ENCODE measurements at places on chromosomes 2 and 18.

- peak; percentile 81 for DNase-seq
These were observed 116.5 kb upstream of the FOSL2 start for GRCh38 chr2:28276076-28276618.

- no peak for DNase-seq
These were observed 63.4 kb downstream of the LHCGR start for GRCh38 chr2:48691935-48692691.

DNA sequence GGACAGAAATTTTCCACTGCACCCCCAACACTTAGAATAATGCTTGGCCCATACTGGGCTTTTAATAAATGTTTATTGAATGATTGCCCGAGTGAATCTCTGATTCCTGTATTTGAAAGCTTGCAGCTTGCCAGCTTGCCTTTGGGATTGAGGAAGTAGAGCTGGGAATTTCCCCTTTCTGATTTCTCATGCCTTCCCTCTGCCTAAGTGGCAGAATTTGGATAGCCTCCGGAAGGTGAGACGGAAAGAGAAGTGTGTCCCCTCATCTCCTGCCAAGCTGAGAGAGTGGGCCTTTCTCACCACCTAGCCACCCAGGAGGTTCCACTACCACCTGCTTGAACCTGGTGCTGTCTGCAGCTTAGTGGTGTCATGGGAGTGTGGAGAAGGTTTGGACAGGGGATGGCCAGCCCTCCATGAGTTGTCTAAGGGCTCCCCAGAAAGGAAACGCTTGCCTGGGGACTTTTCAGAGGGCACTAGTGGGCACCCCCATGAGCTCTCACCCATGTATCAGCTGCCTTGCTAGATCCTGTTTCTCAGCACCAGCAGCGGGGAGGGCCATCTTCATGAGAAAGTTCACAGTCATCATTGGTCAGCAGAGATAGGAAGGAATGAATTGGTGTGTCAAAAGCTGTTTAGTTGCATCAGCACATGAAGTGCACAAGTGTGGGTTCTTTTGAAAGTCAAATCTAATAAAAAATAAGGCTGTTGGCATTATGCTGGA lies 8.6 kb upstream of the NCOA1 start:
- DNase-seq, result peak; percentile 20

- DNase-seq, result no peak
These were observed 325.9 kb upstream of the LINC00305 start for GRCh38 chr18:64474773-64475172.

DNA sequence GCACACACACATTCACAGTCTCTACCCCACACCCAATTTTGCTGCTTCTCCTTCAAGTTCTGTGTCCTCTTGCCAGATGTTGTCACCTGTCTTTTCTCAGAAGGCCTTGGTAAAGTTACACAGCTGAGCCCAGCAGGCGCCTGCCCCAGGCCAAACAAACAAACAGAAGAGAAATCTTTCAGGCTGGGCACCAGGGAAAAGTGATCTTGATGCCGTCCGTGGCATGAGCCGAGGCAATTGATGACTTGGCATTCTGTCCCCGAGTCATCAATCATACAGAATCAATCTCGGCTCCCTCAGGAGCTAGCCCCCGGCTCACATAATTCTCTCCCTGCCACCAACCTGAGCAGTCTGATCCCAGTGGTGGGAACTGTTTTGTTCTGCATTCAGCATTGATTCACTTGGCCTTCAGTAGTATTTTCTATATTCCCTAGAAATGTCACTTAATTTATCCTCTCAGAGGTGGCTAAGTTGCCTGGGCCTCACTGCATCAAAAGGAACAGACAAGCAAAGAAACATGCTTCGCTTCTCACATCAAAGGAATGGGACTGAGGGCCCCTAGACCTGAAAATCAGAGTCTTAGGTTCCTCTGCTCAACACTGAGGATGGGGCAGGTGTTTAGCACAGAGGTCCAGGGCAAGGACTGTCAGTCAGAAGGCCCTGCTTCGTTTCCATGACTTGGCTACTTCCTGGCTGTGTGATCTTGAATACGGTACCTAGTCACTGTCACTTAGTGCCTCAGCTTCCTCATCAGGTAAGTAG lies 278.8 kb upstream of the CELF4 start:
- DNase-seq, result no peak

DNA sequence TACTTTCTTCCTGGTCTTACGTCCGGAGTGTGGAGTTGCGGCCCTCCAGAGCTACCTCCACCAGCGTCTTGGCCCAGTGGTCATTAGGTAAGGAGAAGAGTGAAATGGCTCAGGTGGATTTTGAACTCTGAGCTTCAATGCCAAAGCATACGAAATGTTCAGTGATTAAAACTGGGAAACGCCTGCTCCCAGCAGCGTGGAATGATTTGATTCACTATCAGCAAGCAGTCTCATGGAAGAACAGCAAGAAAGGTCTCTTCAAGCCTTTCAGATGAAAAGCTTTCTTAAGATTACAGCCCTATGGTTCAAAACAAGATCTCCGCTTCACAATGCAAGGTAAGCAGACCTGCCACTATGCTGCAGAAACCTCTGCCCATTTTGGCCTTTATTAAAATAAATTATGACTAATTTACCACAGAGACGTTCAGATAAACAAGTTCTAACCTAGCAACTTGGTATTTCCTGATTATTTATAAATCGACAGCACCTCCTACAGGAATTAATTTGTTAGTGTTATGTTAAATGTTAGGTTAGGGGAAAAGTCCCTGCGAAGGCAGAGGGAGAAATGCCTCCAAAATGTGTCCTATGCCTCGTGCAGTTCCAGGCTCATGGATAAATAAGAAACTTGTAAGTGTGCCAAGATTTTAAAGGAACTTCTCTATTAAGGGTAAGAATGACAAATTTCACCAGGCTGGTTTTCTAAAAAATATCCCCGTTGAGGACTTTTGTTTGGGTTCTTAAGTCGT lies 10.1 kb downstream of the SP9 start:
- DNase-seq, result no peak

DNA sequence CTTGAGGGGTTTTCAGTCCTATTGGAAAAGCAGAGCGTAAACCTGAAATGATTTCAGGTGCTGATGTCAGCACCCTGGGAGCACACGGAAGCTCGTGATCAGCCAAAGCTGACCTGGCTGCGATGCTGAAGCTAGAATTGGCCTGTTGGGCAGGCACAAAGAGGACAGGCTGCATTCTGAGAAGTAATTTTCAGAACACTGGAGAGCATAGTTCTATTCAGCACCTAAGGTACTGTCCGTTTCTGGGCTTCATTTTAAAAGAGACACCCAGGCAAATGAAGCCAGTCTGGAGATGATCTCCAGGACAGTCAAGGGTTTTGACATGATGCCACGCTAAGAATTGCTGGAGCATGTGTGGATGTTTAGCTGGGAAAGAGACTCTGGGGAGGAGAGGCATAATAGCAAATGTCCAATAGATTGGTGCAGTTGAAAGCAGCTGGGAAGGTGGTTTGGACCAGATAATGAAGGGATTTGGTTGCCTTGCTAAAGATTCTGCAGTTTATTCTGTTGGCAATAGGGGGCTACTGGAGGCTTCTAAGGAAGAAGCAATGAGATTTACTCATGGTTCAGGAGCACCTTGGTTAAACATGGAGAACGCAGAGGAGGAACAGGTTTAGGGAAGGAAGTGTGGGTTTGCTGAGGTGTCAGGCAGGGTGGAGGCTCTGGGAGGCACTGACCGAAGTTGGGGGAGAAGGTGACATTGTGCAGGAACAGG lies 86.6 kb downstream of the ACOXL start:
- no peak for DNase-seq

GRCh38 chr2:3588084-3588483 lies 6.8 kb upstream of the COLEC11 start:
- no peak for DNase-seq

GRCh38 chr2:56587456-56587855 lies 403.7 kb downstream of the CCDC85A start:
- no peak for DNase-seq

DNA sequence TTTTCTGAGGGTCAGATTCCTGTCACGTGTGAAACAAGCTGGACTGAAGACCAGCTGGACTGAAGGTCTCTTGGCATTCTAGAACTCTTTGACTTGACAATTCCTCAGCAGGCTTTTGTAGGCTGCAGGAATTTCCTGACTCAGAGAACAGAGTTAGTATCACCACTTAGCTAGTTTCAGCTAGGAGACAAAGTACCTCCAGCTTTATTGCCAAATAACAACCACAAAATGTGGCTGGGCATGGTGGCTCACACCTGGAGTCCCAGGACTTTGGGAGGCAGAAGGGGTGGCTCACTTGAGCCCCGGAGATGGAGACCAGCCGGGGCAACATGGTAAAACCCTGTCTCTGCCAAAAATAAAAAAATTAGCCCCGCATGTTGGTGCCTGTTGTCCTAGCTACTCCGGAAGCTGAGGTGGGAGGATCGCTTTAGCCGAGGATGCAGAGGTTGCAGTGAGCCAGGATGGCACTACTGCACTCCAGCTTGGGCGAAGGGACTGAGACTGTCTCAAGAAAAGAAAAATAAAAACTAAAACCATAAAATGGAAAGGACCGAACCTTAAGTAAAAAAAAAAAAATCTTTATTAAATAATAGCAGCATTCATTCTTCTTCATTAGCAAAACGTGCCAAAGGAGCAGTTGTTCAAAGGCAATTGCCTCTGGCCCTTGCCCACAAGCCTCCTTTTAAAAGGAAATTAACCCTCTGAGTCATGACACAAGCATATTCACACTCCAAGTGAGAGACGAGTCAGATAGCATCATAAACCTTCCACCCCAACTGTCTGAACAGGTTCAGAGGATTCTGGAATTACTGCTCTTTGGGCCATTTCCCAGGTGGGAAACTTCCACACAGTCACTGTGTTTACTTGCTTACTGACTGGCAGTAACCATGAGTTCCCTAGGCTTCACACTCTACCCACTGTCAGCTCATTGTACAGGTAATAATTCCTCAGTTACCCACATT lies 88.9 kb downstream of the MYL12B start:
- peak; percentile 96 for DNase-seq

- no peak for DNase-seq
These were observed 43.2 kb upstream of the KDM3A start for GRCh38 chr2:86397986-86398385.

GRCh38 chr2:108575132-108575966 lies 41.1 kb downstream of the LIMS1 start:
- DNase-seq, result peak; percentile 26

- DNase-seq, result no peak
These were observed 4.1 kb downstream of the CCDC195 start for GRCh38 chr2:224711859-224712665.

- no peak for DNase-seq
These were observed 191.0 kb upstream of the LHCGR start for GRCh38 chr2:48946449-48947048.

DNA sequence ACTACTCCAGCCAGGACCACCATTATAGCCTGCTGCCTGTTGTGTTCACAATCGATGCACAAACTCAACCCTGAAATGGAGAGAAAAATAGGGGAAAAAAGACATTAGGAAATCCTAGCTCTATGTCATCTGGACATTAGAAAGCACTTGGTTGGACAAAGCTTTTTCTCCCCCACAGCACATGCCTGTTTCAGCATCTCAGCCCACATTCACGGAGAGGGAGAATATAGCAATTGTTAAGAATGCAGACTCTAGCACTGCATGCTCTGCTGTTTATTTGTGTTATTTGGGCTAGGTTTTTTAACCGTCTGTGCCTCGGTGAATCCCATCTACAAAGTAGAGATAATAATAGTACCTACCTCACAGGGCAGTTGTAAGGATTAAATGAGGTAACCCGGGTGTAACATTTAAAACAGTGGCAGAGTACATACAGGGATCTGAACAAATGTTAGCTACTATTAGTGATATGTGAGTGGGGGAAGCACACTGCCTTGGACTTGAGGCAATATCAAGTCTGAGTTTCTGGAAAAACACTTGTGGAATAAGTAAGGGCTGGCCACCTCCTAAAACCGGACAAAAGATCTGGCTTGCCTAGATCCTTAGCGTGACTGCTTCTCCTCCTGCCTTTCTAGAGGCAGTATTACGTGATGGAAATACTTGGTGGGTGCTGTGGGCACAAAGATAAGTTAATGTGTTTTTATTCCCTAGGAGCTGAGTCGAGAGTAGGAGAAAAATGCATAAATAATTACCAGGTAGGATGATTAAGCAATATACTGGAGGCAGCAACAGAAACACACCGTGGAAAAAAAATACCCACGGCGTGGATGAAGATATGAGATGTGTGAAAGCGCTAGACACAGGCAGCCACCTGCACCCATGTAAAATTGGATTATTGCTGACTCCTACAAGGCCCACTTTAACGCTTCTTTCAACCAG lies 1.0 kb upstream of the PPP1CB start:
- no peak for DNase-seq

- no peak for DNase-seq
These were observed 2.3 kb downstream of the PIKFYVE start for GRCh38 chr2:208268156-208268952.

DNA sequence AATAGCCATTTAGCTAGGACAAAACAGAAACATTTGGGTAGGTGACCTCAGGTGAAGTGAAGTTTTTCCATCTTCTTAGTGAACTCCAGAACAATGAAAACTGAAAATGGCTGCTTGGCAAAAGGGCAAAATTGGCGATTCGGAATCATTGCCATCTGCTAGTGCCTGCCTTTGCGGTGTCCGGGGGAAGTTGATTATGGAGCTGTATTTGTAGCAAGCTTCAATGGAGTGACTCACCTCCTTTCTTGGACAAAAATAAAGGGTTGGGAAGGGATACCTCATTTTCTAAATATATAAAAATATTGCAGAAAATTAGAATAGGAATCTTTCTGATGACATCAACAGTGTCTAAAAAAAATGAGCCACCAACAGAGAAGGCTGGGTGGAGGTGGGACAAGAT lies 460.5 kb downstream of the TGIF1 start:
- DNase-seq, result no peak

DNA sequence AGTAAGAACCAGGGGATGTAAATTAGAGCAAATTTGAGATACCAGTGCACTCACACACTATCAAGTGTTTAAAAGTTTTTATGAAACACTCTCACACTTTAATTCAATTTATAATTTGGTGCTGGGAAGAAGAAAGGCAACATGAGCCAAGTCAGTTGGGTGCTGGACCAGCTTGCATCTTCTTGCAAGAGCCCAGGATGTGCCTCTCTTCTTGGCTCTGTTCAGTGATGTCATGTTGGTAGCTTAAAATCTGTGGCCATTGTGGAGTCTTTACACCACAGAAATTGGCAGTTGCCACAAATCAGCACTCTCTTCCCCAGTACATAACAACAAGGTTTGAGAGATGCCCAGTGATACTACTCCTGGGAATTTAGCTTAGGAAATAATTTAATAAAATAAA lies 38.2 kb downstream of the IL1R2 start:
- no peak for DNase-seq

DNA sequence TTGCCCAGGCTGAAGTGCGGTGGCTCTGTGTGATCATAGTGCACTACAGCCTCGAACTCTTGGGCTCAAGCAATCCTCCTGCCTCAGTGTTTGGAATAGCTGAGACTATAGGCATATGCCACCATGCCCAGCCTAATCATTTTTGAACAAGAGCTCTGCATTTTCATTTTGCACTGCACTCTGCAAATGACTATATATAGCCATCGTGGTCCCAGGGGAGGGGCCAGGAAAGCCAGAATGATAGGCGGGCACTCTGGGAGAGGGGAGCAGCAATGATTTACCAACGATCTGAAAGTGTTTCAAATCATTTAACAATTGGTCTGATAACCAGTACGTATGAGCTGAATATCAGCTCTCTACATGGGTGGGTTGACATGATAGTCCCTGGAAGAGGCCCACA lies 22.3 kb upstream of the ST3GAL5 start:
- DNase-seq, result no peak

- peak; percentile 90 for DNase-seq
These were observed 34.5 kb upstream of the RAB31 start for GRCh38 chr18:9673296-9674251.

- no peak for DNase-seq
These were observed 21.6 kb downstream of the PARD6G start for GRCh38 chr18:80225685-80226084.

- no peak for DNase-seq
These were observed 54.1 kb downstream of the LPIN2 start for GRCh38 chr18:2958819-2959298.

- no peak for DNase-seq
These were observed 1219.8 kb upstream of the ZEB2 start for GRCh38 chr2:145739681-145740080.

Data from trophoblast cell (in vitro differentiated cells and primary cell).